ENCODE measurements at places on chromosomes 7 and 10.
A peak's percentile ranks its signal among the peaks of the same experiment; 100 is the strongest.

- peak; percentile 84 for DNase-seq
These were observed 427.6 kb downstream of the PHTF2 start for GRCh38 chr7:78226059-78226719.

- DNase-seq = peak; percentile 28
These were observed 6.0 kb upstream of the MNX1 start for GRCh38 chr7:157016352-157017041.

- DNase-seq = no peak
These were observed 44.5 kb downstream of the CLRN3 start for GRCh38 chr10:127848226-127848625.

- DNase-seq = no peak
These were observed 11.7 kb downstream of the UCN3 start for GRCh38 chr10:5376450-5376849.

- peak; percentile 18 for DNase-seq
These were observed 77.0 kb downstream of the ADCYAP1R1 start for GRCh38 chr7:31129067-31129466.

- DNase-seq = no peak
These were observed 80.8 kb downstream of the SEC23IP start for GRCh38 chr10:119973281-119973680.

- no peak for DNase-seq
These were observed 221.5 kb upstream of the GHITM start for GRCh38 chr10:83917537-83918506.

DNA sequence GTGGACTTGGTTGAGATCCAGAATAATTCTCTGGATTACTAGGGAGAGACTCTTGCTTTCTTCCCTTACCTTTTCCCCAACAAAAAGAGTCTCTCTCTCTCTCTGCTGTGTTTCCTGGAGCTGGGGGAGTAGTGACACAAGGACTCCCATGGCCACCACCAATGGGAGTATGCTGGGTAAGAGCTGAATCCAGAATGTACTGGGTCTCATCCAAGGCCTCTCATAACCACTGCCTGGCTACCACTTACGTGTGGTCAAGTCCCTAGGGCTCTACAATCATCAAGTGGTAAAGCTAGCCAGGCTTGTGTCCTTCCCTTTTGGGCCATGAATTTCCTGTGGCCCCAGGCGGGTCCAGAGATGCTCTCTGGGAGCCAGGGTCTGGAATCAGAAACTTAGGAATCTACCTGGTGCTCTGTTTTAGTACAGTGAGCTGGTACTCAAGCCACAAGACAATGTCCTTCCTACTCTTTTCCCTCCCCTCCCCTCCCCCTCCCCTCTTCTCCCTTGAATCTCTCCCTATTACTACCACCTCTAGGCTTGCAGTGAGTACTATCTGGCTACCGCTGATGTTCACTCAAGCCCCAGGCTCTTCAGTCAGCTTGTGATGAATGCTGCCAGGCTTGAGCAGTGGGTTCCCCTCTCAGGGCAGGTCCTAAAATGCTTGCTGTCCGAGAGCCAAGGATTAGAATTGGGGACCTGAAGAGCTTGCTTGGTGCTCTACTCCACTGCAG is 196.6 kb downstream of the BBS9 start:
- DNase-seq = no peak

- DNase-seq = no peak
These were observed 334.8 kb downstream of the TNS3 start for GRCh38 chr7:47247132-47247531.

DNA sequence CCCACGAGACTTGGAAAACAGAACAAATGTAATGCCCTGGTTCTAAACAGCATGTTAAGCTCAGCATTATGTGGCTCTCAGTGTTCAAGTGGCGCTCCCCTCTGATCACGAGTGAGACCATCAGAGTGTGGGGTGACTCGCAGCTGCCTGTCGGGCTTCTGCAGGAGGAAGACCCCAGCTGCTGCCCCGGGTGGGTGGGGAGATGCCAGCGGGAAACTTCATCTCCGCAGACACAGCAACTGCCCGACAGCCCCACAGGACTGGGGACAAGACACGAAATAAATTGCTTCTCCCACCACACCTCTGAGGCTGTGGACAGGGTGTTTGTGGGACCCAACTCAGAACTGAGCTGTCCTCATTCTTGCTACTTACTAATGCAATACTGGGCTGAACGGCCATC is 126.3 kb upstream of the KIF5B start:
- DNase-seq = no peak

DNA sequence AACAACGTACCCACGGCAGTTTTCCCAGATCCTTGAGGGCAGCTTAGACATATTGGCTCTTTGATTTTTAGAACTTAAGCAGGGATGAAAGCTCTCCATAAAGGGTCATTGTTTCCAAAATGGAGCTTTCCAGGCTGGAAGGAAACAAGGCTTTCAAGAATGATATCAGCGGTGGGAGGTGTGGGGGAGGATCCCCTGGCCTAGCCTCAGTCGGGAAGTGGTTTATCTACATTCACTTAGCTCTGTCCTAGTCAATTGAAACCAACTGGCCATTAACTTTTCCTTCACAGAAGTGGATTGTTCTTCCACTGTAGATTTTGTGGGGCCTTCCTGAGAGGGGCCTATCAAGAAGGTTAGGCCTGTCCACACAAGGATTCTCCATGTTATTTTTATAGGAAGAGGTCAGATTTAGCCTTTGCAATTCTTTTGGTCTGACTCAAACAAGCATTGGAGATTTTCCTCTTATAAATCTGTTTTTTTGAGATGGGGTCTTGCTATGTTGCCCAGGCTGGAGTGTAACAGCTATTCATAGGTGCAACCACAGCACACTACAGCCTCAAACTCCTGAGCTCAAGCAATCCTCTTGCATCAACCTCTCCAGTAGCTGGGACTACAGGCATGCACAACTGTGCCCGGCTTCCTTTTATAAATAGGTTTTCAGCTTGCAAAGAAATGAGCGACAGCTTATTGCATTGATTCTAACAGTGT is 343.5 kb downstream of the LRMDA start:
- no peak for DNase-seq

GRCh38 chr7:55489552-55489951 is 82.8 kb downstream of the VOPP1 start:
- DNase-seq = peak; percentile 66

DNA sequence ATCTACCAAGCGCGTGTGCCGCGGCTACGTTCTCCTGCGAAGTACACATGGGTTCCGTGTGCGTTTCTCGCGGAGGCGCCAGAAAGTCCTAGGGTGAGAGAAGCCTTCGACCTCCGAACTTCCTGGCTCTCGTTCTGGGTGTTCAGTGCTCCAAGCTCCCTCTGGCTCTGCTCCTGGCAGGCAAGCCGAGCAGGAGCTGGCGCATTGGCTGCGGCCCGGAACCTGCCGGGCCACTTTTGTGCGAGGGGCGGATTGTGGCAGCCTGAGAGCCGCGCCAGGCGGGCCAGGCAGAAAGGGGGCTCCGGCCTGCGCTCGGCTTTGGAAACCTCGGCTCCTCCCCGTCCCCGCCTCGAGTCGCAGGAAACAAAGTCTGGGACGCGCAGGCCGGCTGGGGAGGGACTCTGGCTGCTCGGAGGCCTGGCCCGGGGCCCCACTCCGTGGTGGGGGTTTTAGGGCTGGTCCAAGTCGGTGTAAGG is 9.6 kb downstream of the EMX2 start:
- DNase-seq = no peak

DNA sequence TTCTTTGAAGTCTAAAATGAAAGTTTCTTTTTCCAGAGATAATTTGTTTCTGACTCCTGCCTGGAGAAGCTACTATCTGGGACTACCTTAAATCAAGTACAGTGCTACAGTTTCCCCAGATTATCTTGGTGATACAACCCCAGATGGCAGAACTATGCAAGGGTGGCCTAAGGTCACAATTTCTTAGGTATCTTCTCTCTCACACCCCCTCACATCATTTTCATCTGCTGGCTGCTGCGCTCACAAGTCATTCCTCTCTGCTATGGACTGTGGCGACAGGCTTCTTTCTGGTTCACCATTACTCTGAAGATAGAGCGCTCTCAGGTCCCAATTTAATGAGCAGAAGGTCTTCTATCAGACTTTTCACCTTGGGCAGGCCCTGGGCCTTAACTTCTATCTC is 9.1 kb upstream of the PRPS1L1 start:
- DNase-seq = no peak

GRCh38 chr7:34389332-34390078 is 268.5 kb upstream of the NPSR1 start:
- no peak for DNase-seq
